ENCODE measurements at places on chromosomes 4 and X.
A peak's percentile ranks its signal among the peaks of the same experiment; 100 is the strongest.

DNA sequence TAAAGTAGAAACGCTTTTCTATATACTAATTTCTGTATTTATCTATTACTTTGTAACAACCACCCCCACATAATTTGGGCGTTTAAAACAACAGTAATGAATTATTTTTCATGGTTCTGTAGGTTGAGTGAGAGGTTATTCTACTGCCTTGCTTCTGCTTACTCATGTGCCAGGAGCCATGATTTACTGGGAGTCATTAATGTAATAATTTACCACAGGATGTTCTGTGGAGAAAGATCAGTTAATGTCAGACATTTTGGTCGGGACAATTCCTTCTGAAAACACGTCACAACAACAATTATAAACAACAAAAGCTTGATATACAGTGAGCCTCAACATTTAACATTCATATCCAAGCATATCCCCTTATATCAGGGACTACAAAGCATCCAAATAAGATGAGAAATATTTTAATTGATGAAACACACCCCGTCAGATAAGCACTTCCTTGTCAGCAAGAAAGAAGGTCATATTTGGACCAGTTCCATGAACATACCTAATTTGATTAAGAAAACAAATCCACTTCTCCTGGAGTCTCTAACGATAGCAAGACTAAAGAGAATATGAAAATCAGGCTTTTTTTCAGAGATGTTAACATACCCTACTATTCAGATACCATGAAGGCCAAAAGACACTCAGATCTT, 238.5 kb downstream of the PRDM5 start:
- DNase-seq, result no peak

GRCh38 chr4:141711211-141711610, 74.8 kb downstream of the IL15 start:
- no peak for DNase-seq

DNA sequence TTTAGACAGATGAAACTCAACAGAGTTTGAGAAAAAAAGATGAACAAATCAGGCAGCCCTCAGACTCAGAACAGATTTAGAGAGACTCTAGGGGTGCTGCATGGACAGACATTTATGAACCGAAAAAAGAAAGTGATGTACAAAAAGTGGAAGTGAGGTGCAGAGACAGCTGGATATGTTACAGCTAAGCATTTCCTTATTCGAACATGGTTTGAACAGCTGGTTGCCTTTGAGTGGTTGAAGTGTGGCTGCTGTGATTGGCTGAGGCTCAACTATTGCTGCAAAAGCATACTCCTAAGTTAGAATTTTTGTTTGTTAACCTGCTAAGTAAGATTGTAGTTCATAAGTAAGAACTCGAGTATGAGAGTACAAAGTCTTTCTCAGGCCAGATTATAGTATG, 331.5 kb upstream of the PABPC4L start:
- DNase-seq, result no peak

- DNase-seq, result no peak
Observed at GRCh38 chr4:68905939-68906779, 45.4 kb downstream of the UGT2A3 start.

DNA sequence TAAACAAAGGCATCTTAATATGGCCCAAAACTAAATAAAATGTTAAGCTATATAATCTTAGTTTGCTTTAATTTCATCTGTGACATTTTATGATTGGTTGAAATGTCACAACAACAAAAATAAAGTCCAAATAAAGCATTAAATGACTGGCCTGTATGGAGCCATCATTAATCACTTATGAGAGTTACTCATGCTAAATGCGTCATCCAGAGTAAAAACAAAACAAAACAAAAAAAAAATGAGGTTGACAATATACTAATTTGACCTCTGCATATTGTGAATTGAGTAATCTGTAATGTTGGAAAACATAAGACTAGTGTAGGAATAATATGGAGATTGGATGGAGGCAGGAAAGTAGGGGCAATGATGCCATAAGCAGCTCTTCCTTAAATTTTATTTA, 139.7 kb downstream of the MAPK10 start:
- no peak for DNase-seq

DNA sequence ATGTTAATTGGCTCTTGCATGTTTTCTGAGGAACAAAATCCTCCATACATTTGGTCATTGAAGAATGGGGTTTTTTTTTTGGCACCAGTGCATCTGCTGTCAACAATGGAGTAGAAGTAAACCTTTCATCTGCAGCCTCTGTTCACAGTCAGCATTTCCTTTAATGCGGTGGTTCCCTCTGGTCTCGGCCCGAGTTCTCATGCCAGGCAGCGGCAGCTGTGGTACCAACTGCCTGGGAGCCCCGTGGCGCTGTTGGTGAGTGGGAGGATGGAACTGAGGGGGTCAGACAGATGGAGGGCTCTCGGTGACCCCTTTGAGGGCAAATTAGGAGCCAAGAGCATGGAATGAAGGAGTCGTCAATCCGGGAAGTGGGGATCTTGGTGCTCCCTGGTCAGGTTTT, 114.7 kb downstream of the AFF1 start:
- no peak for DNase-seq

- no peak for DNase-seq
Observed at GRCh38 chrX:65925005-65925404, 114.9 kb downstream of the VSIG4 start.

- DNase-seq, result no peak
Observed at GRCh38 chr4:153362184-153362583, 17.7 kb downstream of the MND1 start.

DNA sequence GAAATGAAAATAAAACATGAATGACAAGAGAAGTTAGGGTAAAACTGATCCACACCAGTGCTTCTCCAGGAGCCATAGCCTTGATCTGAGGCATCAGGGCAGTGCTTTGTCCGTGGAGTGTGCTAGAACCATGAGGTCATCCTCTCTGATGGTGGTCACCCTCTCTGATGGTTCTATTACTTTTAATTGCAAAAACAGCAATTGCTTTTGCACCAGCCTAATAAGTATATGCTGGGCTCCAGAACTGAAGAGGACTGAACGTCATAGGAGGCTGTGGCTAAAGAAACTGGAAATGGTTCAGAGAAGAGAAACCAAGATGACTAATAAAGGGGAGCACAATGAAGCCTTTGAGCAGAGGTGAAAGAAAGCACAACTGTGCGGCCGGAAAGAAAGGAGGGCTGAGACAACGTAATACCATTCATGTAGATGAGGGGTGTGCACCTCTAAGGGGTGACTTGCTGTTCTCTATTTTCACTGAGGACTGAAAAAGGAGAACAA, 17.0 kb upstream of the TMEM154 start:
- DNase-seq, result no peak

DNA sequence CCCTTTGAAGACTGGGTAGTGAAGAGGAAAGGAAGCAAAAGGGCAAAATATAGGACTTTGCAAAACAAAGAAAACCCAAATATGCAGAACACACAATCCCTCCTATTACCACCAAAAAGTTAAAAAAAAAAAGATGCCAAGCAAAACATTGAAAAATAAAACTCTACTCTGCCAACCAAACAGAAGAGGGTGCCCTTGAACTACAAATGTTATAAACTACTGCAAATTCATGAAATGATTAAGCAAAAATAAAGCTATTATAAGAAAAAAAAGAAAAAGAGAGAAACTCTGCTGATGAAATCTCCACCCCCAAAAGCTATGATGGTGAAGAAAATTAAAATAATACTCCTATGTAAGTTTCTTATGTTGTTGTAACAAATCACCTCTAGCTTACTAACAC, 168.5 kb upstream of the STK26 start:
- DNase-seq, result no peak

GRCh38 chrX:126393284-126393683, 159.3 kb downstream of the DCAF12L1 start:
- DNase-seq, result no peak

DNA sequence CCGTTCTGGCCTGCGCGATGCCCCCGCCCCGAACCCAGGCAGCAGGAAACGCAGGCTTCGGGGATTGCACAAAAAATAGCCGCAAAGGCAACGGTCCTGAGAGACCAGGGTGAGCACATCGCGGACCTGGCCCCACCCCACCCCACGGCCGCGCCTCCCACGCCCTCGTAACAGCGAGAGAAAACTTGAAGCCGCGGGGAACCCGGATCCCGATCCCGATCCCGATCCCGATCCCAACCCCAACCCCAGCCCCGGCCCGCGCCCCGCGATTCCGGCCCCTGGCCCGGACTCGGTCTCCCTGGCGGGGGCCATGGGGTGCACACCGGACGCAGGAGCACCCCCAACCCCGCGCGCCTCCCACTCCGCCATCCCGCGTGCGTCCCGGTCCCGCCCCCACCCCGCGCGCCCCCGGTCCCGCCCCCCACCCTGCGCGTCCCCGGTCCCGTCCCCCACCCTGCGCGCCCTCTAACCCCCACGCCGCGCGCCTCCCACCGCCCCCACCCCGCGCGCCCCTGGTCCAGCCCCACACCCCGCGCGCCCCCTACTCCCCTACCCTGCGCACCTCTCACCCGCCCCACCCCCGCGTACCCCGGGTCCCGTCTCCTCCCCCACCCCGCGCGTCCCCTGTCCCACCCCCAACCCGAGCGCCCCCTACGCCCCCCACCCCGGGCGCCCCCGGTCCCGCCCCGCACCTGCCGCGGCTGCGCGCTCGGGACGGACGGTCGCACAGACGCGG, 29.0 kb downstream of the NOP14 start:
- DNase-seq, result peak; percentile 83

GRCh38 chrX:28549838-28550237, 37.4 kb upstream of the IL1RAPL1 start:
- DNase-seq, result no peak

- no peak for DNase-seq
Observed at GRCh38 chr4:71380788-71381187, 42.0 kb downstream of the SLC4A4 start.

- DNase-seq, result no peak
Observed at GRCh38 chr4:150256841-150257730, 178.8 kb downstream of the DCLK2 start.

- no peak for DNase-seq
Observed at GRCh38 chrX:136691028-136691809, 43.3 kb downstream of the CD40LG start.

- DNase-seq, result no peak
Observed at GRCh38 chr4:119130365-119131065, 5.1 kb upstream of the MYOZ2 start.

DNA sequence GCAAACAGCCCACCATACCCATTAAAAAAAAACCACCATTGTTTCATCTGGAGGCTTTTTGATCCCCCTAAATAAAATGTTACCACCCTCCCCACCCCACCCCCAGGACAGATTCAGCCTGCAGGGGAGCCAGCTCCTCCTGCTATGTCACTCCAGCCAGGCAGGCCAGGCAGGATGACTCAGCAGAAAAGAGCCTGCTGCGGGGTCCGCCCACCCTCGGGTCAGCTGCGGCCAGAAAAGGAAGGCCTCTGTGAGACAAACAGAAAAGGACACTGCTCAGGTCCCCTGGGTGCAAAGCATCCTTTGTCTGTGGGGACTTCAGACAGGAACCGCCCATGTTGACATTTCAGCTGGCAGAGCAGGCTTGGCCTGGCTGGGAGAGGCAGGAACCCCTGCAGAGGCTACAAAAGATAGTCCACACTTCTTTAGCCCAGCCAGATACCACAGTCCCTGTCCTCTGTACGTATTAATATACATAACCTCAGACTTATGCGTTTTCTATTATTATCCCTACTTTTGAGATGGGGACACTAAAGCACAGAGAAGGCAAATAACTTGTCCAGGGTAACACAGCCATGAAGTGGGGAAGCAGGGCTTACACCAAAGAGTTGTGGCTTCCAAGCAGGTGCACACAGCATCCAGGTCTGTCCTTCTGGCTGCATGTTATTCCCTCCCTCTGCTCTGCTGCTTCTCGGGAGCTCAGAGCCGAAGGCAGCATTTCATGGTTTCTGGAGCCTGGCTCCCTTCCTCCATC, 147.7 kb downstream of the CPEB2 start:
- no peak for DNase-seq

DNA sequence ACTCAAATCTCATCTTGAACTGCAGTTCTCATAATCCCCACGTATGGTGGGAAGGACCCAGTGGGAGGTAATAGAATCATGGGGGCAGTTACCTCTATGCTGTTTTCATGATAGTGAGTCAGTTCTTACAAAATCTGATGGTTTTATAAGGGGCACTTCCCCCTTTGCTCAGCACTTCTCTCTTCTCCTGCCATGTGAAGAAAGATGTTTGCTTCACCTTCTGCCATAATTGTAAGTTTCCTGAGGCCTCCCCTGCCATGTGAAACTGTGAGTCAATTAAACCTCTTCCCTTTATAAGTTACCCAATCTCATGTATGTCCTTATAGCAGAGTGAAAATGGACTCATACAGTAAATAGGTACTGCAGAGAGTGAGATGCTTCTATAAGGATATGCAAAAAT, 1050.6 kb upstream of the GRIA3 start:
- no peak for DNase-seq

DNA sequence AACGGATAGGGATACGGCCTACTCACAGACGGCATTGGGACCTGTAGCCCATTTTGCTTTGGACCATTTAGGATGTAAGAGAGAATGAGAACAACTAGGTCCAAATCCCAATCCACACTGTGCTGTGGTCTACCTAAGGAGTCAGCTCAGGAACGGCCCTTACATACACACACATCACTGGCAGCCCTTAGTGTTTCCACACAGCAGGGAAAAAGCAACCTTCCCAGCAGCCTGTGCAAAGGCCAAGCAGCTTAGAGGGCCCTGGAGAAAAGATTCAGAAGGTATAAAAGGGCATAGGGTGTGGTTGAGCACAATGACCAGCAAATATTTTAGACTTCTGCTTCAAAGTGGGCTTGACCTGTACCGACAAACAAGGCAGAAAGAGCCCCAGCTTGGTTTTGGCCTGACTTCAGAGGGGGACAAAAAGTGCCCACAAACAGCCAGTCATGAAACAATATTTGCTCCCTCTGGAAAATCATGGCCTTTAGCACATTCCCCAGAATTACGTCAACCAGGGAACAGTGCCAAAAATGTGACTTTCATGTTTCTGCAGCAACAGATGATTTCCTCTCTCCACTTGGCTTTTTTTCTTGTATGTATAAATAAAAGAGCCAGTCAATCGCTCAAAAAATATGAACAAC, 359.5 kb upstream of the FGF16 start:
- DNase-seq, result no peak

DNA sequence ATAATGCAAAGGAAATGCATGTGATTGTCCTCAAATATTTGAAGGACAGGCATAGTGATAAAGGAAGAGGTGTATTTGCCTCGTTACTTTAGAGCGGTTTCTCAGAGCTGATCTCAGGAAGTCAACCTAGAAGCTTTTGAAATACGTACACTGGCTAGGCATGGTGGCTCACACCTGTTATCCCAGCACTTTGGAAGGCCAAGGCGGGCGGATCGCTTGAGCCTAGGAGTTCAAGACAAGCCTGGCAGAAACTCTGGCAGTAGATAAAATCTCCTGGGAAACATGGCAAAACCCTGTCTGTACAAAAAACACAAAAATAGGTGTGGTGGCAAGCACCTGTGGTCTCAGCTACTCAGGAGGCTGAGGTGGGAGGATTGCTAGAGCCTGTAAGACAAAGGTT, 24.9 kb downstream of the SMARCAD1 start:
- DNase-seq, result no peak

DNA sequence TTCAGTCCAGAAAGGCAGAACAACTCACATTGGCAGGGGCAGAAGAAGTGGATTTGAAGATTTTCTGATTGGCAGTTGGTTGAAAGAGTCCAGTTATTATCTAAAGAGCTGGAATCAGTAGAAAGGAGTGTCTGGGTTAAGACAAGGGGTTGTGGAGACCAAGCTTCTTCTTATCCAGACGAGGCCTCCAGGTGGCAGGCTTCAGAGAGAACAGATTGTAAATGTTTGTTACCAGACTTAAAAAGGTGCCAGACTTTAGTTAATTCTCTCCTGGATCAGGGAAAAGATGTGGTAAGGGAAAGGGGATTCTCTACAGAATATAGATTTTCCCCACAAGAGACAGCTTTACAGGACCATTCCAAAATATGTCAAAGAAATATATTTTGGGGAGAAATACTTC, 36.7 kb upstream of the TLR3 start:
- no peak for DNase-seq

- DNase-seq, result no peak
Observed at GRCh38 chr4:113375964-113376666, 326.7 kb downstream of the ANK2 start.
